Hypothalamus (tissue), 51 donors: ENCODE measurements at places on chromosomes 3 and 15.

DNA sequence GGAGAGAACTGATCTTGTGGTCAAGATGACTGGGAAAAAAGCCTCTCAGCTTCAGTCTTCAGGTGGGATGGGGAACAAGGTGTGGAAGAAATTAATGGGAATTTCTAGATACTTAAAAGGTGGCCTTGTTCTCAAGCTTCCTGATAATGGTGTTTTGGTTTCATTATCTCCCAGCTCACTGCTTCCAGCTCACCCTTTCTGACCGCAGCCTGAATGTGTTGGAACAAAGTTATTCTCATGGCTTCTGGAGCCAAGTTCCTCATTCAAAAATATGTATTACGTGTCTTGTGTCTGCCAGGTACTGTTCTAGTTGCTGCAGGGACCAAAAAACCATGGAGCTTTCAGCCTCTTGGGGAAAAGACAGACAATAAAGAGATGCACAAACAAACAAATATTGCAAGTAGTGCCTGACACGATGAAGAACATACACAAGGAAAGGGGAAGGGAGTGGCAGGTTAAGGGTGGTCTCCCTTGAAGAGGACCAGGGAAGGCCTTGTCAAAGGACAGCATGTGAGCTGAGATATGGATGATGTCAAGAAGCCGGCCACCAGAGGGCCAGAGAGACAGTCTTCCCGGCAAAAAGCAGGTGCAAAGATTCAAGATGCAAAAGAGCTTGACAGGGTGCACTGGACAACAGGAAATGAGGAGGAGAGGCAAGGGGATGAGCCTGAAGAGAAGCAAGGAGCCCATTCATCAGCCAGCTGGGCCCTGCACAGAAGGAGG, 35.5 kb downstream of the ARRDC4 start:
- no peak for DNase-seq

GRCh38 chr3:51393564-51393963, 2.5 kb downstream of the RBM15B start:
- DNase-seq: no peak

- no peak for DNase-seq
Measured at GRCh38 chr3:58794750-58795149, 128.2 kb upstream of the FAM3D start.

DNA sequence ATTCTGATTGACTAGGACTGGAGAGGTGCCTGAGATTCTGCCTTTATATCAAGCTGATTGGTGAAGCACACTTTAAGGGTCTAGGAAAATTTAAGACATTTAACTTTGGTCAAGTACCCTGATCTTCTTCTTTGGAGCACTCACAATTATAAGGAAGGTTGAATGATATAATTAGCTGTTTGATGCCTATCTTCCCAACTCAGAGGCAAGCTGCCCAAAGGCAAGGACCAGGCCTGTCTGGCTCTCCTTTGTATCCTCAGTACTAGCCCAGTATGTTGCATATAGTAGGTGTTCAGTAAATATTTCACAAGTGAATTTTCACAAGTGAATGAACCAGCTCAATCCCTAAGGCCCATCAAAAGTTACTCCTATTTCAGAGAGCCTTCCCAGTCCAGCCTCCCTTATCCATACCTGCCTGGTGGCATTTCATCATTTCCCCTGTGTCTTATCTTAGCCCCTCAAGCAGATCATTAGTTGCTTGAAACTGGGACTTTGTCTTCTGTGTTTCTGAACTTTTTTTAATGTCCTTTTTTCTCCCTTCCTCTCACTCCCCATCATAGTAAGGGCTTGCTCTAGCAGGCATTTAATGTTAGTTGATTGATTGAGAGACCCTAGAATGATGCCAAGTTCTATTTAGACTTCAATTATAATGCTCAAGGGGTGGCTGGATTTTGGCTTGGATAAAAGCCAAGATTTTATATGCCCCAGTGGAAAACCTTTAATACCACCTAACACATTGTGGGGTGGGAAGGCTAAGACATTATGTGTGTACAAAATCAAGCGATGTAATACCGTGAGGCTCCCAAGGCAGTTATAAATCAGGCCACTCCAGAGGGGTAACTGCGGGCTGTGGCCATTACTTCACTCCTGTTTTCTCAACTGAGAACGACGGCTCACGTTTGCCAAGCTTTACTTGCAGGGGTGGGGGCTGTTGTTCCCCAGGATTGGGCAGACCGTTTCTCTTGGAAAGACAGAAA, 43.2 kb upstream of the BOC start:
- DNase-seq: peak; percentile 4

GRCh38 chr3:127858937-127859336, 36.6 kb upstream of the MGLL start:
- no peak for DNase-seq

GRCh38 chr15:51111061-51111460, 16.4 kb upstream of the TNFAIP8L3 start:
- no peak for DNase-seq

- no peak for DNase-seq
Measured at GRCh38 chr15:101382544-101382943, 87.5 kb upstream of the SNRPA1 start.

GRCh38 chr3:123377243-123377740, 71.6 kb downstream of the ADCY5 start:
- DNase-seq: no peak

GRCh38 chr3:193040836-193041672, 123.4 kb upstream of the MB21D2 start:
- DNase-seq: no peak

GRCh38 chr3:145536461-145536860, 624.5 kb downstream of the PLOD2 start:
- no peak for DNase-seq

- no peak for DNase-seq
Measured at GRCh38 chr15:69478259-69478781, 25.7 kb downstream of the RPLP1 start.

DNA sequence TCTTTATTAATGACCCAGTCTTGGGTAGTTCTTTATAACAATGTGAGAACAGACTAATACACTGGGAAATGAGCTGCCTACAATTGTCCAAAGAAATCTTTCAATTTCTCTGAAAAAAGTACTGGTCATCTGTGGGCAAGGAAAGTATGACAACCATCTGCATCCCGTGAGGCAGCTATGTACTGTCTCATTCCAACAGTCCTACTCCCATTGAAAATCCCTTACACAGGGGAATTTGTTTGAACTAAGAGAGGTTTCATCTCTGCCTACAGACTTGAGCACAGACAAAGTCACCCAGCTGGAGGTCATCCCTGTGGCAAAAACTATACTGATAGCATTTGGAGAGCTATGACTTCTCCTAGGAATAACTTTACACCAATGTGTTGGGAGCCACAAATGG, 27.1 kb downstream of the SHC4 start:
- DNase-seq: no peak

DNA sequence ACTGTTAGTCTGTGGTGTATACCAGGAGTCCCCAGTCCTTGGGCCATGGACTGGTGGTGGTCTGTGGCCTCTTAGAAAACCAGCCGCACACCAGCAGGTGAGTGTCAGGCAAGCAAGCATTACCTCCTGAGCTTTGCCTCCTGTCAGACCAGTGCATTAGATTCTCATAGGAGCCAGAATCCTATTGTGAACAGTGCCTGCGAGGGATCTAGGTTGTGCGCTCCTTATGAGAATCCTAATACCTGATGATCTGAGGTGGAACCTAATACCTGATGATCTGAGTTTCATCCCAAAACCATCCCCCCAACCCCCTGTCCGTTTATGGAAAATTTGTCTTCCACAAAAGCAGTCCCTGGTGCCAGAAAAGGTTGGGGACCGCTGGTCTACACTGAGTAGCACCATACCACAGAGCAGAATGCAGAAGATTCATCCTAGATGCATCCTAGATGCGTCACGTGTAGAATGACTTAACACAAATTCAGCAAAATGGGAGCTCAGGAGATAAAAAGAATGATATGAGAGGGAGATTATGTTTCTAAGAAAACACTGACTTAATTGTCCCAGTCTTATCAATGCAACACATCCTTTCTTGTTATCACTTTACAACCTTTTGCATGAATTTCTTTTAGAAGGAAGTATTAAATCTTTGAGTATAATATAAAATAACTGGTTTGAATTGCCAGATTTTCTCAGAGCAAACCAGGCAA, 28.5 kb downstream of the SELENOT start:
- DNase-seq: no peak

- no peak for DNase-seq
Measured at GRCh38 chr3:100992231-100993012, 799 bp downstream of the ABI3BP start.

GRCh38 chr3:160950542-160950941, 154.6 kb downstream of the B3GALNT1 start:
- no peak for DNase-seq

GRCh38 chr3:16912400-16913263, 27.9 kb downstream of the PLCL2 start:
- DNase-seq: no peak

DNA sequence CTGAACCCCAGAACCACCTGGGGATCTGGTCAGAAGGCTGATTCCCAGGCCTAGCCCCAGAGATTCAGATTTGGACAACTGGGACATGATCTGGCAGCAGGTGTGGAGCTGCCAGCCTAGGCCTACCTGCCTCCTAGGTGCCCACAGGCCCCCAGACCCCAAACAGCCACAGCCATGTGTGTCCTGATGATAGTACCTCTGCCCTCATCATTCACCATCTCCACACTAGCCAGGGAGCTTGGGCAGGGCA, 34.7 kb downstream of the HMCES start:
- DNase-seq: no peak

DNA sequence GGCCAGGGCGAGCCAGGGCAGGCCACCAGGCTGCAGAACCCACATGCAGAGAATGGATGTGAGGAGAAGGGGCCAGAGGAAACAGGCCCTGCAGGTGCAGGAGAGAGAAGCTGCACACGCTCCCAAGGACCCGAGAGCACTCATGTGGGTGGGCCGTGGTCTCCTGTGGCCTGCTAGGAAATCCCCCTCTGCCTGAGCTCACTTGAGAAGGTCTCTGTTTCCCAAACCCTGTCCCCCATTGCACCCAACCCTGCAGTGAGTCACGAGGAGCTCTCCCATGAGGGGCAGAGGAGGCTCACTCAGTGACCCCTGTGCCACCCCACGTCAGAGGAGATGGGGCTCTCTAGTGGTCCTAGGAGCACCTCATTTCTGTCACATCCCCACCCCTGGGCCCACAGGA, 111.1 kb downstream of the KLF13 start:
- no peak for DNase-seq

DNA sequence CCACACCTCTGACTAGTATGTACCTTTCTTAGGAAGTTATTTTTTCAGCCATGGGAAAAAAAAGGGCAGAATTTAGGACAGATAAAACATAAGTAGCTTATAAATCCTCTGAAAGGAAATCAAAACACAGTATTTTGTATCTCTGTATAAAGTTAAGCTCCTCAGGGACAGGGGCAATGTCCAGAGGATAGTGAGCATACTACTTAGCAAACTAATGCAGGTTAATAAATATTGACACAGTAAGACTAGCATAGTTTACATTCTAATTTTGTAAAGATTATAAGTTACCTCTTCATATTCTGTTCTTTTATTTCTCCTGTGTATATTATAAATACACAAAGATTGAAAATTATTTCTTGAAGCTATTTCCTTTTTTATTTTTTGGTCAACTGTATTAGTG, 2.1 kb downstream of the UBE3A start:
- no peak for DNase-seq

DNA sequence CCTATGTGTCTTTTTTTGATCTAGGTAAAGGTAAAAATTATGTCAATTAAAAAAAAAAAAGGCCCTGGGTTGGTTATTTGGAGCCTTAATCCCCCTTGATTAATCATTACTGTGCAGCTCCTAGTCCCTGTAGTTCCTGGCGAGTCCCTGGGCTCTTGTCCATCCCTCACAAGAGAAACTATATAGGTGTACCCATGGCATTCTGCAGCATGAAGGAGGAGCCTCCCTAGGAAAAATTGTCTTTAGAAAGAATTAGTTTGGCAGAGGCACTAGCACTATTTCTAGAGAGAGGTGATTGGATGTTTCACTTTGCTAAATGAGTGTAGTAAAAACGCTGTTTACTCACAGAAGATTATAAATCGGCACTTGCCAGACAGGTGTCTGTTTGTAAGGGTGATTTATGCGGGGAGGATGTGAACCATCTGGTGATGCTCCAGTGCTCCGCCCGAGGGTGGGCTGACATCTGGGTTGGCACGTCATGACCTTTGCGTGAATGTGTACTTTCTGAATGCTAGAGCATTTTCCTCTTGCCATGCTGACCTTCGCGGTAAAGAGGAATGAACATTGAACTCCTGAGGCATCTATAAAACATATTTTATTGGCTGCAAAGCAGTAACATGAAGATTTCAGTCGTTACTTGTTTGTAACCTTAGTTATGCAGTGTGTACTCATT, 12.6 kb downstream of the PLCL2 start:
- no peak for DNase-seq

DNA sequence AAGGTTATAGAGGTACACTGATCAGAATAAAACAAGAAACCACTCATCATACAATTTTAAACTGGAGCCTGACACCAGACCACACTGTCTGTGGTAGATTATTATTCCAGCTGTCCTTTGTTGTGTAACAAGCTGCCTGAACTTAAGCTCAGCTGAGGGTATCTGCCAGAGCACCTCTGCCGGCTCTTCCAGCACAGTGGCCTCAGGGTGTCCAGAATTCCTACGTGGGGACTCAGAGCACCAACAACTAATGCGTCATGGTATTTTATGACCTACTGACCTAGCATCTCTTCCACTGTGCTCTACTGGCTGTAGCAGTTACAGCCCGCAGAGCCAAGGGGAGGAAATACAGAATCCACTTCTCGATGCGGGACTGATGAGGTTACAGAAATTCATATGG, 15.6 kb upstream of the RAF1 start:
- DNase-seq: no peak

DNA sequence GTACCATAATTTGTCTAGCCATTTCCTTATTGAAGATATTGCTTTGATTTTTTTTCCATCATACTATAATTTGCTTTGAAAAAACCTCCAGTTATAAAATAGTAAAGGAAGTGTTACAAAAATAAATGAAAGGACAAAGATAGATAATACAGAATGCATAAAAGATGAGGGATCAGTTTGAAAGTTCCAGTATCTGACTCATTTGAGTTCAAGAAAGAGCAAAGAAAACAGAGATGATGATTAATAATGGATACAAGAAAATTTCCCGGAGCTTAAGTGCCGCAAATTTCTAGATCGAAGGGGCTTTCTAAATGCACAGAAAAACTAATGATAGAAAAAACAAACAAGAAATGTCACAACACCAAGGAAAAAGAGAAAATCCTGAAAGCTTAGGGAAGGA, 4.3 kb downstream of the WDR48 start:
- DNase-seq: no peak

GRCh38 chr3:120214176-120214575, 70.8 kb downstream of the GPR156 start:
- DNase-seq: no peak

GRCh38 chr3:22121068-22121701, 370.2 kb upstream of the ZNF385D start:
- no peak for DNase-seq

DNA sequence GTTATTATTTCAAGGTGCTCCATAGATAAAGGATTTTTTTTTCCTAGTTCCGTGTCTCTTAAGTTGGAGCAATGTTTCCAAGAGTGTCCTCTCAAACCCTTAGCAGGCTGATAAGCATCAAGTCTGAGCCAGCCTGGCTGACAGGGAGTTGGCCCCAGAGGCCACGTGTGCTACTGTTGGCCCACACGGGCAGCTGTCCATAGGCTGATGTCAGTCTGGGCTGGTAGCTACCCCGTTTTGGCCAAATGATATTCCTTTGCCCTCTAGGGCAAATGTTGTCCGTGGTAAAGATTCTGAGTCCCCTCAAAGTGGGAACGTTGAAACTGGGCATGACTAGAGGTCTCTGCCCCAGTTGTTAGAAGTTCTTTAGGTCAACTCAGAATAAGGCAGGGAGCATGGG, 99.4 kb downstream of the FLNB start:
- no peak for DNase-seq

- DNase-seq: no peak
Measured at GRCh38 chr3:10855083-10855870, 39.2 kb downstream of the SLC6A11 start.

GRCh38 chr3:51968883-51969678, 1.8 kb upstream of the PCBP4 start:
- no peak for DNase-seq
